ENCODE measurements at places on chromosomes 4 and X.

DNA sequence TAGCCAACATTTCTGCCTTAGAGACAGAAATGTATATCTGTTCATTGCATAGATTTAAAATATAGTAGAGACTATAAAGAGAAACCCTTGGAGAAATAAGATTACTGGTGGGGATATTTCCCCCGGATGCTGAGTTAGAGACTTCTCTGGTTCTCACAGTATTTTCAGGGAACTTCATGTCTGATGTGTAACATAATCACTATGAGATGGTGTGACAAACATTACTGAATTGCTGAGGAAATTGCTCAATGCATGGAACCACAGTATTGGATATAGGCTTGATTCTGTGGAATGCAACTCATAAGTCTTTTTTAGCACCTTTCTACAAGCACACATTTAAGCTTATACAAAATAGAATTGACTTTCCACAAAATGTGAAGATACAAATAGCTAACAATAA, 152.7 kb downstream of the SOWAHB start:
- DNase-seq = no peak

DNA sequence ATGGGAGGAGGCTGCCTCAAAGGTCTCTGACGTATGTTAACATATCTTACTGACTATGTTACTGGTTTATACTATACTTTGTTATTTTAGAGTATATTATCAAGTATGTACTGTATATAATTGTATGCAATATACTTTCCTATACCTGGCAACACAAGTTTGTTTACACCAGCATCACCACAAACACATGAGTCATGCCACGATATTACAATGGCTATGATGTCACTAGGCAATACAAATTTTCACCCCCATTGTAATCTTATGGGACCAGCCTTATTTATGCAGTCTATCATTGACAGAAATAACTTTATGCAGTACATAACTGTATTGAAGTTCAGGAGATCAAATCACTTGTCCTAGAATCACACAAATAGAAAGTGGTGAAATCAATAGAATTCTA, 329.9 kb upstream of the SLC7A11 start:
- no peak for DNase-seq

DNA sequence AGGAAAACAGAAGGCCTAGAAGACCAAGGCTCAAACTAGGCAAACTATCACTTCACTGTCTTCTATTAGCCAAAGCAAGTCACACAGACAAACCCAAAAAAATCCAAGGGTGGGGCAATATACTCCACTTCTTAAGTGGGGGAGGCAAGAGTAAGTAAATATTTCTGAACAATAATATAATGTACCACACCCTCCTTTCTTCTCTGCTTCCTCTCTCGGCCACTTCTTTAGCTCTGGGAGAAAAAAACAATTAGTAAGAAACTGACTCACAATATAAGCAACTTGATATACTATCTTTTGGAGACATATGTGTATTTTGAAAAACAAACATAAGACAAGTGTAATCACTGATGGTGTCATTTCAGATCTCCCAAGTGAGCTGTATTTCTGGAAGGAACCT, 14.8 kb downstream of the DCAF8L1 start:
- DNase-seq = no peak

DNA sequence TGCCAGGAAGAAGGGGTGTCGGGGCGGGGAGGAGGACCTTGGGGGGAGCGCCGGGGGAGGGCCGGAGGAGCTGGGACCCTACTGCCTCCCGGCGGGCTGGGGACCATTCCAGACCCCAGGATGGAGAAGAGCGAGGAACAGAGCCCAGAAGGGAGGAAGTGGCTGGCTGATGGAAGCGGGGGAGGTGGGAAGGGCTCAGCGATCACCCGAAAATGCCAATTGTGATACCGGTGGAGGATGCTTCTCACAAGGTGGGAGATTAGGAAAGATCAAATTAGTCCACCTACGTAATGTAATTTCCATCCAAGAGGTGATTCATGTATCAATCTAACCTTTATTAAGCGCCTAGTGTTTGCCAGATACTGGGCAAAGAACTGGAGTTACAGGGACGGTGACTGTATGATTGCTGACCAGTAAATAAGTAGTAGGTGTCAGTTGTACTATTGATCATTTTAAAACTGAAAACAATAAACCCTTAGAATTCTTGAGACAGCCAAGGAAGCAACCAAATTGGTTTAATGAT, 452 bp upstream of the RAI2 start:
- no peak for DNase-seq

- DNase-seq = no peak
These were observed 17.9 kb downstream of the UBE2K start for GRCh38 chr4:39715788-39716187.

GRCh38 chrX:142156567-142156966, 48.5 kb downstream of the MAGEC2 start:
- DNase-seq = no peak

DNA sequence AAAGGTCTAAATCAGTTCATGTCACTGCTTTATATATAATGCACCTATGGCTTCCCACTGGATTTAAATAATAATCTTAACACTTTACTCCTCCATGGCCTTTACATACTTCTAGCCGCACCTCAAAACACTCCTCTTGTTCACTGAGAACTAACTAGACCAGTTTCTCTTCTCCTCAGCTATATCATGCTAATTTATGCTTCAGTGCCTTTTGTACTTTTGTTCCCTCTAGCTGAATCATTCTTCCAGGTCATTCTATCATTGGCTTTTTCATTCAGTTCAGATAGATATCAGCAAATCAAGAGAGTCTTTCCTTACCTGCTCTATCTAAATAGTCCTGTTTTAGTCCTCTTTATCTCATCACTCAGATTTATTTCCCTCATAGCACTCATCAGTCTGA, 64.2 kb downstream of the TET2 start:
- no peak for DNase-seq

GRCh38 chrX:38672646-38673045, 111.3 kb downstream of the TSPAN7 start:
- no peak for DNase-seq

DNA sequence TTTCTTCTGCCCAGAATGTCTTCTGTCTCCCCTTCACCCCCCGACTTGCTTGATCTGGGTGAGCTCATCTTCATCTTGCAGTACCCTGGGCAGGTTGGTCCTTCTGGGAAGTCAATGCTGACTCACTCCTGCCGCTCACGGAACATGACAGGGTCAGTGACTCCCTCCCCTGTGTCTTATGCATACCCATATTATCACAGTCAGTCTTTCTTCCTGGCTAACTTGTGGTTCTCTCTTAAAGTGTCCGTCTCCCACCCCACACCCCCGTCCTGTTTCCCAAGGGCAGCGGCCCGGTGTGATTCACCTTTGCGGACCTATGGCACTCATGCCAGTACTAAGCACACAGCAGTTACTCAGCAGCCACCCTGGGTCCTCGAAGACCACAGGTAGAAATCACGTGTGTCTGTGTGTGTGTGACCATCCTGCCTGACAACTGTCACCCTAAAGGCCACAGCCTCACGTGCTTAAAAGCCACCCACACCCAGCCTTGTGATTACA, 17.7 kb downstream of the IQSEC2 start:
- DNase-seq = no peak

DNA sequence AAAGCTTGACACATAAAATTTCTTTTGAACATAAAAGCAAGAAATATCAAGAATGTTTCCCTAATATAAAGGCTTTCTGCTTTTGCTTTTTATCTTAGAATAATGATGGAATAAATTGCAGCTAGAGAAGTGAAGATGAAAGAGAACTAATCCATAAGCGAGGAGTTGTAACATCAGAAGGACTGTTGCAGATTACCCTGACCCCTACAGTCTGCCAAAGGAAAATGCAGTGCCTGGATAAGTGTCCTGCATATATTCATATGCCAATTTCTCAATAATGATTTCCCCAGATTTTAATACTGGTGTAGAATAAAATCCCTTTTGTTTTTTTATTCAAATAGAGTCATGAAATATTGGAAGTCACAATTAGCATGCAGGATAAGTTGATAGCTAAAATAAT, 115.9 kb downstream of the MAGEC2 start:
- DNase-seq = peak; percentile 10

- no peak for DNase-seq
These were observed 162.9 kb upstream of the DIPK2B start for GRCh38 chrX:45363596-45363995.

- no peak for DNase-seq
These were observed 25.9 kb downstream of the PGM2 start for GRCh38 chr4:37852376-37852775.

Measured in HEK293T (cell line).